ENCODE measurements at places on chromosomes 12 and 14.
A peak's percentile ranks its signal among the peaks of the same experiment; 100 is the strongest.

- DNase-seq, result no peak
Observed at GRCh38 chr12:8658346-8658745, 4.3 kb downstream of the MFAP5 start.

GRCh38 chr14:98961191-98961590 is 310.8 kb downstream of the BCL11B start:
- no peak for DNase-seq

DNA sequence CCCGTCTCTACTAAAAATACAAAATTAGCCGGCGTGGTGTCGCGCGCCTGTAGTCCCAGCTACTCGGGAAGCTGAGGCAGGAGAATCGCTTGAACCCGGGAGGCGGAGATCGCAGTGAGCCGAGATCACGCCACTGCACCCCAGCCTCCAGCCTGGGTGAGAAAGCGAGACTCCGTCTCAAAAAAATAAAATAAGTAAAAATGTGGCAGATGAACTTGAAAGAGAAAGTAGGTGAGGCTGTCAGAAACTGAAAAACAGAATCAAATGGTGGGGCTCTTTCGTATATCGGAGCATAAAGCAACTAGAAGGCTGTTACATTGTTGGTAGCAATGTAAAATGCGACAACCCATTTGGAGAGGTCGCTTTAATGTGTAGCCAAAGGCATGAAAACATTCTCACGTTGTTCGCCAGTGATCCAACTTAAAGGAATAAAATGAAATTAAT is 767 bp upstream of the CCNT1 start:
- no peak for DNase-seq

GRCh38 chr12:122480753-122481152 is 20.0 kb downstream of the ZCCHC8 start:
- no peak for DNase-seq

DNA sequence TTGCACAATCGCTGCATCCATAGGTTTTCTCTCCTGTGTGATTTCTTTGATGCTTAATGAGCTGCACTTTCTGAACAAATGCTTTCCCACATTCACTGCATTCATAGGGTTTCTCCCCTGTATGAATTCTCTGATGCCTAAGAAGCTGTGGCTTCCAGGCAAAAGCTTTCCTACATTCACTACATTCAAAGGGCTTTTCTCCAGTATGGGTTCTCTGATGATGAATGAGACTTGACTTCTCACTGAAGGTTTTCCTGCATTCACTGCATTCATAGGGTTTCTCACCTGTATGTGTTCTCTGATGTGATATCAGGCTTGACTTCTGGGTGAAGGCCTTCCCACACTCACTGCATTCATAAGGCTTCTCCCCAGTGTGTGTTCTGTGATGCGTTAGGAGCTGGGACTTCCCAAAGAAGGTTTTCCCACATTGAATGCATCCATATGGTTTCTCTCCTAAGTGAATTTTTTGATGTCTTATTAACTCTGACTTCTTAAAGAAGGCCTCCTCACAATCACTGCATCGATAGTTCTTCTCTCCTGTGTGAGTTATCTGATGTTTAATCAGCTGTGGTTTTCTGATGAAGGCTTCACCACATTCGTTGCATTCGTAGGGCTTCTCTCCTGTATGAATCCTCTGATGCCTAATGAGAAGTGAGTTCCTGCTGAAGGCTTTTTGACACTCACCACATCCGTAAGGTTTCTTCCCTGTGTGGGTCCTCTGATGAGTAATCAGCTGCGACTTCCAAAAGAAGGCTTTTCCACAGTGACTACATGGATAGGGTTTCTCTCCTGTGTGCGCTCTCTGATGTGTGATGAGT is 30.3 kb downstream of the ZNF605 start:
- DNase-seq, result no peak

- no peak for DNase-seq
Observed at GRCh38 chr12:84607170-84607819, 305.3 kb downstream of the SLC6A15 start.

GRCh38 chr12:93098077-93098476 is 169.0 kb upstream of the EEA1 start:
- DNase-seq, result peak; percentile 65

DNA sequence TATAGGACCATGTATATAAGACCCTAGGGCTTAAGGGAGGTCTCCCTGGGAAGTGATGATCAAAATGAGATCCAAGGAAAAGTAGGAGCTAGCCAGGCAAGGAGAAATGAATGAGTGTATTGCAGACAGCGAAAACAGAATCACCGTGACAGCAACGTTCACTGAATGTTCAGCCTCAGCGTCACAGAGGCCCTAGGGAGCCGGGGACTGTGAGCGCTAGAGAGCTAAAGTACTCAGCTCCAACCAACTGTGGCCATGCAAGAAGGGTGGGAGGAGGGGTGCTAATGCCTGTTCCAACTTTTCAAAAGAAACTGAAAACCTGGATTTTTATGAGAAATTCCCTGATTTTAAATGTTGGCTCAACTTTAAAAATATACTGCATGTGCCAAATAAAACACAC is 105.5 kb upstream of the CCND2 start:
- DNase-seq, result no peak

DNA sequence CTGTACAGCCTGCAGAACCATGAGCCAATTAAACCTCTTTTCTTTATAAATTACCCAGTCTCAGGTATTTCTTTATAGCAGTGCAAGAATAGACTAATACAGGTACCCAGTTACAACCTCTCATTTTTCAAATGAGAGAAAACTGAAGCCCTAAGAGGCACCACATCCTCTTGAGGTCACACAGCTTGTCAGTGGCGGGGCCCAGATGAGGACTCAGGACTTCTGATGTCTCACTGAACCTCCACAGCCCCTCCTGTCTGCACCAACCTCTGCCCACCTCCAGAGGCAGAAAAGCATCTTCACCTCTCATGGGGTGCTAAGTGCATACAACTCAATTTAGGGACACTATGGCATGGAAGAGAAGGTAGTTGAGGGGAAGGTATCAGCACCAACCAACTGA is 120.7 kb downstream of the CRACR2A start:
- DNase-seq, result no peak

- peak; percentile 60 for DNase-seq
Observed at GRCh38 chr14:51095854-51096823, 1.2 kb upstream of the TRIM9 start.

DNA sequence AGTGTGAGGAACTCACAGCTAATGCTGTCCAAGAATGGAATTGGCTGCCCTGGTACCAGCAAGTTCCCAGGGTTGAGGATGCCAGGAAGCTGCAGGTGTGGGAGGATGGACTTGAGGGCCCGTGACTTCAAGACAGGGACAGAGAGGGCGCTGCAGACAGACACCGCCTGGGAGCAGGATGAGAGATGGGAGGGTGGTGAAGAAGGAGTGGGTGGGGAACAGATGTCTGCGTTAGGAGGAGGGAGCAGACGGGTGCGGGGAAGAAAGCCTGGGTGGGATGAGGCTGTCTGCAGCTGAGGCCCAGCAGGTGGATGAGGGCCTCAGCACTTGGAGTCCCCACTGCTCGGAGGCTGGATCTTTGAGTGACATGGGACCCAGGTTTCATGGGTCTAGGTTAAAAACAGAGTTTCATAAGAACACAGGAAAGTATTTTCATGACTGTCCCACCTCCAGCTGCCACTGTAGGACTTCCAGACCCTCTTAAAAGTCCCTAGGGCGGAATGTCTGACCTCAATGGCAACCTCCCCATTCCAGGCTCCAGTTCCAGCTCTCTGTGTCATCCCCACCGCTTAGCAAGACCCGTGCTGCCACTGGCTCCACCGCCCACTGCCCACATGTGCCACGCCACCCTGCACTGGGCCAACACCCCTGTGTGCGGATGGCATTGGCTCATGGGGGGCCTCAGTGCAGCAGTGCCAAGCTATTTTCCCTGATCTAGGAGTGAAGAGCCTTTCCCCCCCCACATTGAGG is 70.3 kb upstream of the SCN8A start:
- no peak for DNase-seq

GRCh38 chr12:102163383-102163782 is 34.2 kb downstream of the PMCH start:
- no peak for DNase-seq

GRCh38 chr14:61343991-61344405 is 22.6 kb downstream of the PRKCH start:
- DNase-seq, result no peak

GRCh38 chr14:96197969-96198368 is 6.7 kb upstream of the BDKRB2 start:
- DNase-seq, result no peak

DNA sequence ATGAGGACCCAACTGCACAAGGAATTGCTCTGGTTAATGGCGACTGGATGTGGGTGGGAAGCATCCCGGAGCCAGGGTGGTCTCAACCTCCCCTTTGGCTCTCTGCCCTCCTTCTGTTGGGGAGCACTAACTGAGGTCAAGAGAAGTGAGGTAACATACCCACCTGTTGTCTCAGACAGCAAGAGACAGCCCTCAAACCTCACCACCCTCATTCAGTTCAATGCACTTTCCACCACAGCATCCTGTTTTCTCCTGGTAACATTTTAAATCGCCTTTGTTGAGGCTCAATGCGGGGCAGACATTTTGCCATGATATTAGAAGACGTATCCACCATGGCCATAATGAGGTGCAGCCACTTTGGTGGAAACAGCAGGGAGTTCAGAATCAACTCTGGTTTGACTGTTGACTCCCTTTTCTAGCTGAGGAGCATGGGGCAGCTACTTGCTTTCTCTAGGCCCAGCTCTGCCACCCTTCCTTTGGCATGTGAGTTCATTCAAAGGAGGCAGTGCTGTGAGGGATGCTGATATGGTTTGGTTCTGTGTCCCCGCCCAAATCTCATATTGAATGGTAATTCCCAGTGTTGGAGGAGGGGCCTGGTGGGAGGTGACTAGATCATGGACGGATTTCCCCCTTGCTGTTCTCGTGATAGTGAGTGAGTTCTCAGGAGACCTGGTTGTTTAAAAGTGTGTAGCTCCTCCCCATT is 338.6 kb downstream of the PCNX1 start:
- no peak for DNase-seq

- no peak for DNase-seq
Observed at GRCh38 chr14:23435543-23436326, at the start of gene MYH7. Gene MYH7, minus strand, starts transcription at chr14:23435660. Its CDS starts 1,928 bp downstream, at chr14:23433732.

- DNase-seq, result no peak
Observed at GRCh38 chr12:110966081-110966760, 45.8 kb upstream of the MYL2 start.

GRCh38 chr14:75723716-75724115 is 62.7 kb downstream of the TTLL5 start:
- no peak for DNase-seq

- no peak for DNase-seq
Observed at GRCh38 chr12:56103066-56103711, 1.2 kb upstream of the PA2G4 start.

- DNase-seq, result no peak
Observed at GRCh38 chr14:91845652-91846051, 21.7 kb downstream of the TC2N start.

DNA sequence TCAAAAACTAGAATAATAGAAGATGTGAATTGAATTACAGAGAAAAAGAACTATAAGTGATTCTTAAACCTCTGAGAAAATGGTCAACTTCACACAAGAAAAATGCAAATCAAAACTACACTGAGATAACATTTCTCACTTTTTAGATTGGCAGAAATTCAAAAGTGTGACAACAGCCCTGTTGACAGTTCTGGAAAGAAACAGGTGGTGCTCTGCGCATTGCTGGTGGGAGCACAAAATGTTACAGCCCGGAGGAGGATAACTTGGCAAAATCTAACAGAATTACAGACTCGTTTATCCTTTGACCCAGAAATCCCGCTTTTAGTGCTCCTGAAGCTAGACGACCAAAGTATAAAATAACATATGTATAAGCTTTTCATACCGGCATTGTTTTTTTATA is 222.5 kb upstream of the CNTN1 start:
- DNase-seq, result no peak

- peak; percentile 43 for DNase-seq
Observed at GRCh38 chr12:116697305-116697704, 40.6 kb downstream of the SPRING1 start.

DNA sequence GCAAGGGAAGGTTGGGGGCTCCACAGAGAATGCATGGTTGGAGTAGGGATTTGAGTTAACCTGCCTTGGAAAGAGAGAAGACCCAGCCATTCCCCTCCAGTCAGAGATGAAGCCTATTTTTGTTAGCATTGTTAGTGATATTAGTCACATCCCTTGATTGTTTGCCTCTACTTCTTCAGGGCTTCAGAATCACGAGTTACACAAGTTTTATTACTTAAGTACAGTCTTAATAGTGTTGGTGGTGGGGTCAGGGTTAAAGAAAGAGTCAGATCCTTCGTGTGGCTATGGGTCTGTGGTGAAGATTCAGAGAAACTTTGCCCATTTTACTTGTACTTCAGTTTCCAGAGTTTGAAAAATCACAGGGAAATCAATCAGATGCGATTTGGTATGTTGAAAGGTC is 363.1 kb downstream of the LRIG3 start:
- DNase-seq, result no peak

DNA sequence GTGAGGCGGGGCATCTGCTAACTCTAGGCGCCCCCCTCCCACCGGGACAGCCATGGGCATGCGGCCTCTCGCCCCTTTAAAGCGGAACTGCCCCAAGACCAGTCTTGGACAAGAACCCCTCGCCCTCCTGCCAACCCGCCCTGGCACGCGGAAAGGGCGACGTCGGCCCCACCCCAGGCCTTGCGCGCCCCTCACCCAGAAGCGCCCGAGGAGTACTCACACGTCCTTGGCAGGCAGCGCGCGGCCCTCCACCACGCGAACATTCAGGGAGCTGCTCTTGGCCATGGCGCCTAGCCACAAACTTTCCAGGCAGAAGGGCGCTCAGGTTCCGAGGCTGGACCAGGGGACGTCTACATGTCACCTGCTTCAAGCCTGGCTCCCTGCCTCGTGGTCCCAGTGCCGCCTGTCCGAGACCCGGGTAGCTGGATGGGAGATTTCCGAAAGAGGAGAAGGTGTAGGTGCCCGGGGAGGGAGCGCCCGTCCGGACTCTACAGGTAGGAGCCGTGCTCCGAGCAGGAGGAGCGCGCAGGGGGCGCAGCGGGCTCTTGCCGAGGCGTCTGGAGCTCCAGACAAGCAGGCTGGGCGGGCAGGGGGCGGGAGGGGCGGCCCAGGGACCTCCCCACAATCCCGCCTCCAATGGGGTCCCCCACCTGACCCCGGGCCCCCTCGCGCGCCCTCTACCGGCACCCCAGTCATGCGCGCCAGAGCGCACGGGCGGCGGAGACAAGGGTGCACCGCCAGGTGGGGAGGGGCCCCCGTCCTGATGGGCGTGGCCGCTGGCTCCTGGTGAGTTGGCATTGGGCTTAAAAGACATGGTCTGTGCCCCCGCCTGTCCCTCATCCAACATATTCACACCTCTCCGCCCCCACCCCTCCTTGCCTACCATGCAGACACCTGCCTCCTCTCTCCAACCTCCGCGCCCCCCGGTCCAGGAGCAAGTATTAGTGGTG is at the start of gene RASAL1:
TSS of gene RASAL1 (minus strand) at position 584 of the 950 bp plus-strand sequence. CDS start at position 285, 299 bp downstream.
- peak; percentile 70 for DNase-seq

GRCh38 chr12:47910486-47910885 is 5.7 kb upstream of the VDR start:
- no peak for DNase-seq

DNA sequence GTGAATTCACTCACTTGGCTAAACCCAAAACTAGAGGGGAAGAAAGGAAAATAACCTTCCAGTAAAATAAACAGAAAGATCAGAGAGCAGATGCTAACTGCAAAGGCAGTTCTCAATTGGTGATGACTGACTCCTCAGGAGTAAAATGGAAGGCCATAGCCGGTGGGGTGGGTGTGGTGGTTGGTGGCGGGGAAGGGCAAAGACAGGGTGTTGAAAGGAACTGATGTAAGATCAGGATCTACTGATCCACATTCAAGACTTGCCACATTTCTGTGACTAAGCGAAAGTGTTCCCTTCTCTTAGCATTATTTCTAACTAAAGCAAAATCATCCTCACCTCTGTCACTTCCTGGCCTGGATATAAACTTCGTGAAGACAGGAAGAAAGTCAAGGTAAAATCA is 26.3 kb upstream of the TC2N start:
- DNase-seq, result no peak

- DNase-seq, result no peak
Observed at GRCh38 chr12:11758510-11759493, 109.3 kb downstream of the ETV6 start.
